ENCODE measurements at places on chromosomes 5 and 9.

DNA sequence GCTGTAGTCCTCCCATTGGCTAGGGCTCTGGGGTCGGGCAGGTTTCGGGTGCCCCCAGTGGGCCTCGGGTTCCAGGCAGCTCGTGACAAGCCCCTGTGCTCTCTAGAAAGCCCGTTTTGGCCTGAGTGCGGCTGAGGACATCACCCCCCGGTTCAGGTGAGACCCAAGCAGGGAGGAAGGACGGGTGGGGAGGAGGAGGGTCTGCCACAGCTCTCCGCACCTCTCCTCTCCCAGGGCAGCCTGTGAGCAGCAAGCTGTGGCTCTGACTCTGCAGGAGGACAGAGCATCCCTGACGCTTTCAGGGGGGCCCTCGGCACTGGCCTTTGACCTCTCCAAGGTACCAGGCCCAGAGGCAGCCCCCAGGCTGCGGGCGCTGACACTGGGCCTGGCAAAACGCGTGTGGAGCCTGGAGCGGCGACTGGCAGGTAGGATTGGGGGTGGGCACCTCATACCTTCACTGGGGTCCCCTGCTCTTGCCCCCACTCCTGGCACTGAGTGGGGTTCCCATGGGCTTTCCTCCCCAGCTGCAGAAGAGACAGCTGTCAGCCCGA is 672 bp downstream of the PAXX start:
- DNase-seq = no peak

DNA sequence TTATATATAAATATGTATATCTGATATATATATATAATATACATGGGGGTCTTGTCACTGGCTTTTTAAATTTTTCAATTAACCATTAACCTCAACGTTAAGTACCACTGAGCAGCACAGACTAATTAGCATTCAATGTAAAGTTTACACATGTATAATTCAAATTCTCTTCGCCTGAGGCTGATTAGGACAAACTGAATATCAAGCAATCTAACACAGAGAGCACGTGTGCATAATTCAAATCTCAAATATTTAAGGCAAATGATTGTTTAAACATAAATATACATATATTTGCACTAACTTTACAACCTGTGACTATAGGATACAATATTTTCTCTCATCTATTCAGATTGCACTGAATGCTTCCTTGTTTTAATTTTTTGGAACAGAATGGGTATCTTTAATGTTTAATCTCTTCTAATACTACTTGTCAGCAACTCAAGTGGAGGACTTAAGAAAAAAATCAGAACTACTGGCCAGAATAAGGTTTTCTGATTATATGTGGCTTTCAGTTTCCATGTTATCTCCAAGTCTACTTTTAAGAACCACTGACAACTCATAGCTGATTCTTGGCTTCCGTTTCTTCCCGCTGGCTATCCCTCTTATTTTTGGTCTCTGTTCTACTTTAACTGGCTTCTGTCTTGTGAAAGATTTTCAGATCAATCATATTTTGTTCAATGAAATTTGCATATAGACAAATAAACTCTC is 204.8 kb downstream of the MLLT3 start:
- DNase-seq = no peak

- peak; percentile 37 for DNase-seq
Observed at GRCh38 chr9:14313951-14314423, at the start of gene NFIB. Gene NFIB, minus strand, starts transcription at chr9:14314141. Its CDS starts 630 bp downstream, at chr9:14313511.

DNA sequence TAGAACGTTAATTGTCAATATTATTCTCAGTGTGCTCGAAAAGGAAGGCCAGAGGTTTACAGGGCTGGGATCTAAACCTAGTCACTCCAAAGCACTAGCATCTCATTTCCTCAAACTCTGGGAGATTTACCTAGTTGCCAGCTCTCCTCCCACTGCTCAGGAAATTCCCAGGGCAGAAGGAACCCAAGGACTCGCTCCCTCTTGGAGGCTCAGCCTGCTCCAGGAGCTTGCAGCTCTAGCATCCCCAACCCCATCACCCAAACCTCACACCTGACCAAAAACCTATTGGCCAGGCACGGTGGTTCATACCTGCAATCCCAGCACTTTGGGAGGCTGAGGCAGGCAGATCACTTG is 26.0 kb downstream of the SERINC5 start:
- DNase-seq = no peak

DNA sequence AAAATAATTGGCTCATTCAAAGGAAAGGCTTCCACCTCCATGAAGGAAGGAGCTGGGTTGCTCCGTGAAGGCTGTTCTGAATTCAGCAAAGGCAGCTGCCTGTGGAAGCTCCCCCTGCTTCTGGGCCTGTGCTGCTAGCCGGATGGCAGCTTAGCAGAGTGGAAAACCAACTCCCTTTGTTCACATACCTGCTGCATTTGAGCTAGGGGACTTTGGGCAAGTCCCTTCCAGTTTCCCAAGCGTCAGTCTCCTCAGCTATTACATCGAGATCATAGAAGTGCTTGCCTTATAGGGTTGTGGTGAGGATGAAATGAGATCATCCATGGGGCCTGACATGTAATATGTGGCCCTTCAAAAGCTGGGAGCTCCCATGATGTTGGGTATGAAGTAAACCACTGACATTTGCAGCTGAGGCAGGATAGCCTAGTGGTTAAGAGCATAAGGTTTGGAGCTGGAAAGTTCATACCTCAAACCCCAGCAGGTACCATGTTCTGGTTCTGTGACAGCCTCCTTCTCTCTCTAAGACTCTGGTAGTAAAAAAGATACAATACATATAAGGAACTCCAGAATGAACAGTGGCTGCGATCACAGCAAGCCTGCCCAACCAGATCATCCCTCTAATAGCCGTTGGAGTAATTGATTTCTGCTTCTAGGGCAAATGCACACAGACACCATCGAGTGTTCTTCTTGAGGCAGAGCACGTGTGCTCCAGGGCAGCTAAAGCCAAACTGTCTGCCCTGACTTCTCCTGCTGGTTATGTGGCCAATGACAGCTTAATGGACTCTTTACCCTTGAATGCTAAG is 11.0 kb upstream of the DENND1A start:
- no peak for DNase-seq

DNA sequence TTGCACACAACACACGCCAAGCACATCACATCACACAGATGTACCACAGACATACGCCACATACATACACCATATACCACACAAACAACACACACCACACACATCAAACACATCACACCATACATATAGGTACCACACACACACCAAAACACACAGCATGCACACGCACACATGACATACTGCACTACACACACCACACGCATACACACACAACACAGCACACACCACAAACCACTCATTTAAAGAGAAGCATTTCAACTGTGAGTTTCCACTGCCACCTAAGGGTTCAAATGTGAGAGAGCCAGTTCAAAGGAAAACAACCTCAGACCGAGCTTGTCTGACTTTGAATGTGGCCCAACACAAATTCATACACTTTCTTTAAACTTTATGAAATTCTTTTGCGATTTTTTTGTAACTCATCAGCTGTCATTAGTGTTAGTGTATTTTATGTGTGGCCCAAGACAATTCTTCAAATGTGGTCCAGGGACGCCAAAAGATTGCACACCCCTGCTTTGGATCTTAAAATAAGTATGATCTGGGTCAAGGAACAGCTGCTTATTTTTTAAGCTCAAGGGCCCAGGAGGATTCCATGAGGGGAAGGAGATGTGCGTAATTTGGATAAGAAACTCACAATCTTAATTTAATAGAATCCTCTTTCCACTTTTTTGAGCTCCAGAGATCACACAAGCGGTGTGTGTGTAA is 494.6 kb downstream of the GADD45G start:
- no peak for DNase-seq

DNA sequence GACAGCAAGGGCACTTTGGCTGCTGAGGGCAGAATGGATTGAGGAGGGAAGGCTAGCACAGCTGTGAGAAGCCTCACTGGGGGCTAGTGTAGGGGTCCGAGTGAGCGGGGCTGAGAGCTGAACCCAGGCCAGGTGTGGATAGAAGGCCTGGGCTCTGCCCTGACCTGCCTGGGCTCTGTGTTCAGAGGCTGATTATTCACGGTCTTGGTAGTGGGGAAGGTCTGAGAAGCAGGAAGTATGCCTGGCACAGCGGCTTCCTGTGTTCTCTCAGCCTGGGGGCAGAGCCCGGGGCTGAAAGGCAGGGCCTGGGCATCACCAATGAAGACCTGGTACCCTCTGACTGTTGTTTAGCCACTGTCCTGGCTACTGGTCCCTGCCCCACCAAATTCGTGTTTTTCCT is 136.4 kb upstream of the TBC1D2 start:
- DNase-seq = no peak

- no peak for DNase-seq
Observed at GRCh38 chr9:77851882-77852595, 179.6 kb downstream of the GNAQ start.

DNA sequence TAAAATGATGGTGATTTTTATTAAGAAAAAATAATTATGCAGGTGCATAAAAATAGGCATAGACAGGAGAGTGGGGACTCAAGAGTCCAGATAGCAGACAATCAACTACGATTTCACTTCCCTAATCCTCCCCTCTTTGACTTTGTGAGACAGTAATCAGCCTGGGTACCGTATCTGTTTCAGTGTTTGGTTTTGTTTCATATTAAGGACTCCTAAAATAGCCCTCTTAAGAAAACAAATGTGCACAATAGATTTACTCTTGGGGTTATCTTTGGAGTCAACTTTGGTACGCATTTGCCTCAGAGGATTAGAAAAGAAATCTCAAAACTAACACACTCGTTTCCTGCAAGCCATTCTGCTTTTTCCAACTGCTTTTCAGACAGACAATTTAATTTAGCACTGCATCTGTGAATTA is 96.3 kb downstream of the ZNF608 start:
- DNase-seq = no peak

DNA sequence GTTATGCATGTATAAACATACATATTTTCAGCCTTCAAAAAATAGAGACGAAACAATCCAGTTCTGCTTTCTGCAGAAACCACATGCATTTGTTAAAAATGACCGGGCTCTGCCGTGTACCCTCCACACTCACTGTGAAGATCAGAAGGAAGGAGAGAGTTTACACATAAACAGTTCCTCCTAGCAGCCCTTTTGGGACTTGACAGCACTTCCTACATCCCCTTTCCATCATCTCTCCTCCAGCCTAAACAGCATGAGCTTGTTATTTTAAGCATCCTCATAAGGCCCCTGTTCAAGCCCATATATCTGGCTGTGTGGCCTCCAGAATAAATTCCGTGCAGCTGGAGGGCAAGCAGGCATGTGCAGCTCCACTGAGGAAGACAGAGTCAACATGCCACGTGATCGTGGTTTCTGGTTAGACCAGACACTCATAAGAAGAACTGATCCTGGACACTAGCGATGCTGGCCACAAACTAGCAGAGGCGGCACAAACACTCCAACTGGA is 42.2 kb downstream of the NIPAL4 start:
- DNase-seq = no peak

DNA sequence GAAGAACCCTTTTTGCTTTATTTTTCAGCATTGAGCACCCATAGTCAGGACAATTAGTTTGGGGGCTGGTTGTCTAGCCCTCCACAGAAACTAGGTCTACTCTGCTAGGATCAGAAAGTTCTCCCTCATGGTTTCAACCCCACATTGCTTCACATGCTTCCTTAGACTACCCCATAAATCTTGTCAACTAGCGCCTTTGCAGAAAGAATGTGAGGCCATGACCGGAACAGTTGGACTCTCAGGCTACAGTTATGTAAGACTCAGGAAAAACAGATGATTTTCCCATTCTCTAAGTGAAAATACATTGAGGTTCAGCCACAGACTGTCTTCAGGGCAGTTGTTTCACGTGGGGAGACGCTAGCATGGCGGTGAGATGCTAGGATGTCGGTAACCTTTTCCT is 255.6 kb downstream of the NR3C1 start:
- DNase-seq = no peak

- DNase-seq = no peak
Observed at GRCh38 chr5:146213210-146213826, 9.9 kb downstream of the RBM27 start.

DNA sequence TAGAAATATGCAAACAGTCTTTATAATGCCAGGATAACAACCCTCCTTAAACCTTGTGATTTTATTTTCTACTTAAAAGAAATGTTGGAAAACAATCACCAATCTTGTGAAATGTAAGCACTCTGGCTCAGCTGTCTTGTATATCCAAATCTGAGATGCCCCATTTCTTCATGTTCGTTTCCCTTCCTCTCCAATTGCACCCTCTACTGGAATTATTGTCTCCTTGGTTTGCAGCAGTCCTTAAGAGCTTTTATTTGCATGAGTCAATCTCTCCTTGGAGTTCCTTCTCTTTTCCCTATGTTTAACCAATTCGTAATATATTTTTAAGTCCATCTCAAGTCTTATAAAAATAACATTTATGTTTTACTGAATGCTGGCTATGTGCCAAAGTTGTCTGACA is 362.0 kb upstream of the CDH10 start:
- no peak for DNase-seq

DNA sequence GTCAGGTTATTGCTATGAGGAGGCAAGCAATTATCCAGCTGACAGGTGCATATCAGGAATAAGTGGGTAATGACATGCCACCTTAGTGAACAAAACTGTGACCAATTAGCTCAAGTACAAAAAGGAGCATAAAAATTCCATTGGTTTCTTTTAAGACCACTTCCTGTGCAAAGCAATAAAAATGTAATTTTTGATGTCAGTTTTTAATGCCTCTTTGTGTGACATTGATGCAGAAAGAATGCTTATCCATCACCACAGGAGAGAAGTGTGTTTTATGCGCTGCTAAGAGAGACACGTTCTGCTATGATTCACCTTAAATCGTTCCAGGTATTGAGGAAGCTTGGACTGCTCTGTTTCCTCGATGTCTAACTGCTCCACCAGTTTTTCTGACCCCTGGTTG is 96.7 kb downstream of the MRPS27 start:
- DNase-seq = no peak

- no peak for DNase-seq
Observed at GRCh38 chr5:113164021-113164420, 187.4 kb downstream of the DCP2 start.

DNA sequence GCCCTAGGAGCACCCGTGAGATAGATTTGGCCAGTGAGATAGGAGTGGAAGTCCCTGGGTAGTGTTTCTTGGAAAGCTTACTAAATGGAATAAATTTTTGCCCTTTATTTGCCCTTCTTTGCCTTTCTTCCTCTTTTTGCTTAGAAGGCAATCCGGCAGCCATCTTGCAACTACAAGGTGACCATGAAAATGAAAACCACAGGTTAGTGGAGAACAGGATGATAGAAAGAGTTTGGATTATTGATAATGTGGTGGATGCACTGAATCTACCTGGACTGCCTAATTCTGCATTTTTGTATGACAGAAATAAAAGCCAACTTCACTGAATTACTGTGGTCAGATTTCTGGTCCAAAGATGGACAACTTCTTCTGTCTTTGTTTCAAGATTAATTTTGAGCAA is 33.2 kb downstream of the TARS1 start:
- no peak for DNase-seq

- DNase-seq = no peak
Observed at GRCh38 chr5:2740051-2740875, 11.2 kb downstream of the IRX2 start.
